ENCODE measurements at places on chromosomes 1 and 21.

DNA sequence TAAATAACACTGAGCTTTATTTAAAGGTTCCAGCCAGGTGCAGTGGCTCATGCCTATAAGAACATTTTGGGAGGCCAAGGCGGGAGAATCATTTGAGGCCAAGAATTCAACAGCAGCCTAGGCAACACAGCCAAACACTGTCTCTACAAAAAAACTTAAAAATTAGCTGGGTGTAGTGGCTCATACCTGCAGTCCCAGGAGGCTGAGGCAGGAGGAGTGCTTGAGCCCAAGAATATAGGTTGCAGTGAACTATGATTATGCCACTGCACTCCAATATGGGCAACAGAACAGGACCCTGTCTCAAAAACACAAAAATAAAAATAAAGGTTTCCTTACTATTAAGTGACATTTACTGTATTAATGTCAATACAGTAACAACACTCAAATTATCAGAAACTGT lies 2.1 kb downstream of the TAF12 start:
- H3K4me3 ChIP-seq = peak overlapping the region; percentile 100
- DNase-seq = peak; percentile 20
- peaks cover 32% of the 10 kb centered on the region for H3K4me1 ChIP-seq

DNA sequence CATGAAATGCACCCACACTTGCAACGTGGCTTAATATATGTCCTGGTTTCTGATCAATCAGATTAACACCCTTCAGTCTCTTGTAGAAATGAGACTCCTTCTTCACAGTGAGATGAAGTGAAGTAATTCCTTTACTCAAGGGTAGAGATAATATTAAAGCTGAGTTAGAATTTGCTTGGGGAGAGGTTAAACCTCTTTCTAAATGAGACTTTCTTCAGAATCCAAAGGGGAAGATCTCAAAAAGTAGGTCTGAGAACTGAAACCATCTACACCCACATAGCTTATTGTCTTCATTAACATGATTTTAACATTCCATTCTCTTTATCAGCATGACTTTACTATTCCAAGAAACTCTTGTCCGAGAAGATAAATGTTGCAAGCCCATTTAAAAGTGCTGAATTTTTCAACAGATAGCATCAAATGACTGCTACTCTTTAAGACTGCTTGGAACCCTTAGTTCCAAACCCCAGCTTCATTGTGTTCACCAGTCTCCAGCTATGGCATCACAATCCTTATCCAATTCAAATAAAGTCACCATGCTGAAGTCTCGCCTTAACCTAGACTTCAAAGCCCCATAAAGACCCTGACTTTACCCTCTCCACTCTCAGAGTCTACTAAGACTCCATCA lies 19.2 kb upstream of the TRAF3IP3 start:
- no peak overlapping the region for H3K4me3 ChIP-seq
- no peak overlapping the region for H3K27ac ChIP-seq
- no peaks in the 10 kb centered on the region for H3K4me1 ChIP-seq
- H3K27me3 ChIP-seq = peaks cover 12% of the 10 kb centered on the region
- no peak for DNase-seq

GRCh38 chr1:113369040-113369439 lies 21.3 kb upstream of the MAGI3 start:
- H3K36me3 ChIP-seq = no peaks in the 10 kb centered on the region
- H3K4me1 ChIP-seq = no peaks in the 10 kb centered on the region
- H3K27me3 ChIP-seq = peaks cover 29% of the 10 kb centered on the region
- H3K27ac ChIP-seq = no peak overlapping the region

DNA sequence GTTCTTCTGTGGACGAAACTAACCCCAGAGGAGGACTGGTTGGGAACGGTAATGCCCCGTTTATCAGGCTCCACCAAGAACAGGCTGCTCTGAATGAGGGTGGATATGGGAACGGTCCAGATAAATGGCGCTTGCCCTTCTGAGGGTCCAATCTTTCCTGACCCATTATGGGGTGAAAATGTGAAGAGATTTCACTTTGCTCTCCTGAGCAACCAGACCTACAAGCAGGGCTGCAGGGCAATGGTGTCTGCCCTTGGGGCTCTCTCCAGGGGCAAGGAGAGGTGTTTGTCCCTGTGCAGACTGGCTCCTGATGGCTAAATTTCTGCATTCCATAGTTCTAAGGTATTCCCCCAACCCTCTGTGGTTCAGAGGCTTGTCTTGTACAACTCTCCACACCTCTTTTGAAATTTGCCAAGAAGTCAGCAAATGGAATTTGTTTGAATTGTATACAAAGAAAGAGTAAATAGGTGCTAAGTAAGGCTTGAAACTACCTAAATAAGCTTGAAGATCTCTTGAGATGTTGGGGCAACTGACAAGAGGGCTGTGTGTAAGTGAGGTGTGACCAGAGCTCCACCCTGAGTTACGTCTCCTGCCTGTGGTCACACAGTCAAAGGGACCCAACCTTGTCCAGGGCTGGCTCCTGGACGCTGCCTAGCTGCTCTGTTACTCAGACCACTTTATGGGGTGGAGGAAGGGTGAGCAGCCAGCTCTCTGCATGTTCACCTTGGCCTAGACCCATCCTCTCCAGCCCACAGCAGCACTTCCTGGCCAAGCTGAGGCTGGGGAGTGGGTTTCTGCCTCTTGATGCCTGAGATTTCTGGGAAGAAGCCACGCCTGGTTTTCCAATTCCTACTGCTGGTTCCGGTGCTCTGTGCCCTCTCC lies 24.8 kb downstream of the SLC2A1 start:
- peaks cover 88% of the 10 kb centered on the region for H3K4me1 ChIP-seq
- H3K36me3 ChIP-seq = peaks cover 49% of the 10 kb centered on the region
- no peak for DNase-seq
- H3K4me3 ChIP-seq = peak overlapping the region; percentile 66

GRCh38 chr1:179251675-179252074 lies 22.2 kb upstream of the ABL2 start:
- DNase-seq = no peak
- H3K27me3 ChIP-seq = peaks cover 9% of the 10 kb centered on the region
- H3K36me3 ChIP-seq = no peaks in the 10 kb centered on the region
- H3K27ac ChIP-seq = no peak overlapping the region
- no peaks in the 10 kb centered on the region for H3K4me1 ChIP-seq
- no peak overlapping the region for H3K4me3 ChIP-seq

- H3K27me3 ChIP-seq = no peaks in the 10 kb centered on the region
- peaks cover 2% of the 10 kb centered on the region for H3K36me3 ChIP-seq
- no peak for DNase-seq
- no peaks in the 10 kb centered on the region for H3K4me1 ChIP-seq
Measured at GRCh38 chr1:1242461-1243265, 3.9 kb downstream of the C1QTNF12 start.

GRCh38 chr1:107782217-107782845 lies 182.6 kb downstream of the VAV3 start:
- H3K36me3 ChIP-seq = peaks cover 15% of the 10 kb centered on the region
- DNase-seq = peak; percentile 44
- H3K27ac ChIP-seq = peak overlapping the region; percentile 95
- no peak overlapping the region for H3K4me3 ChIP-seq
- peaks cover 50% of the 10 kb centered on the region for H3K4me1 ChIP-seq

GRCh38 chr1:13666317-13666716 lies 33.7 kb upstream of the PRDM2 start:
- H3K4me3 ChIP-seq = no peak overlapping the region
- no peak overlapping the region for H3K27ac ChIP-seq
- no peaks in the 10 kb centered on the region for H3K4me1 ChIP-seq

DNA sequence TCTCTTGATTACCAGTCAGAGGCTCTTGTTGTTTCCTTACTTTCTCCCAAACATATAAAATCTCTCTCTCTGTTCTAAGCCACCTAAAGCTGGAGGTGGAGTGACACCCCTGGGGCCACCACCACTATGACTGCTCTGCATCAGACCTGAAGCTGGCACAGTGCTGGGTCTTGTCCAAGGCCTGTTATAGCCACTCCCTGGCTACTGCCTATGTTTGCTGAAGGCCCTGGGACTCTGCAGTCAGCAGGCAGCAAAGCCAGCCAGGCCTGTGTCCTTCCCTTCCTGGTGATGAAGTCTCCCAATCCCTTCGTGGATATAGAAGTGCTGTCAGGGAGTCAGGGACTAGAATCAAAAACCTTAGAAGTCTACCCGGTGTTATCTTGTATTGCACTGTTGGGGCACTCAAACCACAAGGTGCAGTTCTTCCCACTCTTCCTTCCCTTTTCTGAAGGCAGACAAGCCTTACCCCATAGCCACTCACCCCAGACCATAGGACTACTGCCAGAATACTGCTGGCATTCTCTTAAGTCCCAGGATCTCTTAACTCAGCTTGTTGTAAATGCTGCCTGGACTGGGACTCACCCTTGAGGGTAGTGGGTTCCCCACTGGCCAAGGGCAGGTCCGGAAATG lies 103.1 kb downstream of the RPS6KC1 start:
- peaks cover 1% of the 10 kb centered on the region for H3K36me3 ChIP-seq
- H3K4me1 ChIP-seq = peaks cover 5% of the 10 kb centered on the region
- no peak overlapping the region for H3K27ac ChIP-seq
- no peak for DNase-seq
- H3K27me3 ChIP-seq = no peaks in the 10 kb centered on the region

Data from central memory CD8-positive, alpha-beta T cell (primary cell).